ENCODE measurements at places on chromosomes 12 and 14.

DNA sequence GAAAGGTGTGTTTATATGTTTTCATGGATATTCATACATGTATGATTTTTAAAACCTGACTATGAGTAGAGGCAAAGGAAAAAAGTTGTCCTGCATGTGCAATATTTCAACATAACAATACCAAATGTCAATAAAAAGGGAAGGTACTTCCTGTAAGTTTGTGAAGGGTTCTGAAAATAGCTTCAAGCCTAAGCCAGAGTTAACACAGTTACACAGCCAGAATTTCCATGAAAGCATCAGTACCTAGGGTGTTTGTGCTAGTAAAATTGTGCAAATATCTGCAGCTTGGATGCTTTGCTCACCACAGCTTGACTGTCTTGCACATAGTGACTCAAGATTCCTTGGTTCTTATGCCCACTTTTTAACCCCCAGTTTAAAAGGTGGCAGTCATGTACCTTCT lies 193.1 kb upstream of the FAR2 start:
- no peak for DNase-seq

DNA sequence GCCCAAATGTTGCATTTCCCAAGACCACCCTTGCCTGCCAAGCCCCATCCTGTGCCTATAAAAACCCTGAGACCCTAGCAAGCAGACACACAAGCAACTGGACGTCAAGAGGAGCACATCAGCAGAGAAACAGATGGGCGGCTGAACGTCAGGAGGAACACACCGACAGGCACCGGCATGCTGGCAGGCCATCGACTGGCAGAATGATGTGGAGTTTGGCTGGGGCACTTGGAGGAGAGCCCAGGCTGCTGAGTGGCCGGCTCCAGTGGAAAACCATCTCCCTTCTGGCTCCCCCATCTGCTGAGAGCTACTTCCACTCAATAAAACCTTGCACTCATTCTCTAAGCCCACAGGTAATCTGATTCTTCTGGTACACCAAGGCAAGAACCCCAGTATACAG lies 130.1 kb downstream of the SLC41A2 start:
- no peak for DNase-seq

DNA sequence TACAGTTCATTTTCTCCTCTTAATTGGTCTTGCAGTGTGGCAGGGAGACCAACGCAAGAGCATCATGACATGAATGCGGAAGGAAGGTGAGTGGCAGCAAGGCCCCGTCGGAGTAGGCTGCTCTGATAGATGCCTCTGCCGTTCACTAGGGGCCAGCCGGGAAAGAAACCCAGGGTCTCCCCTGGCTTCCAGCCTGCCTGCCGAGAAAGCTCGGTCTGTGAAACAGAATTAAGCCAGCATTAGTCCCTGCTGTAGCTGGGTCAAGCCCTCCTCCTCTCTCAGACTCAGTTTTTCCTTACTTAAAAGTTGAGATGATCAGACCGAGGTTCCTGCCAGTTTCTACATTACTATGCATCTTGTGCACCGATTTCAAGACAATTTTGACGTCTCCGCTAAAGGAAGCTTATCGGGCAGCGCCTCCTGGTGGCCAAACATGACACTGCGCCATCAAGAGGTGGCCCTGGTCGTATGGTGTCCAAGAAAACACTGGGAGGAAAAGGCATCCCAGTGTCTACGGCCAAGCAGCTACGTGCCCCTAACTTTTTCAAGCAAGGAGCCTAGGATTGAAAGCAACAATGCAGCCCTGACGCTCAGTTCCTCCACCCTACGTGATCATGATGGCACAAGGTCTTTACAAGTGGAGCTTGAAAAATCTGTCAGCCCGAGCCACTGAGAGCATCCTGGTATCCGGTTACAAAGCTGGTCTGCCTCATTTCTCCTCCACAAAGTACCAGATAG lies 131.6 kb downstream of the KSR2 start:
- peak; percentile 86 for DNase-seq

GRCh38 chr12:29616664-29617406 lies 119.3 kb upstream of the OVCH1 start:
- DNase-seq = no peak

- no peak for DNase-seq
Observed at GRCh38 chr14:68636597-68636996, 156.3 kb downstream of the ZFP36L1 start.

DNA sequence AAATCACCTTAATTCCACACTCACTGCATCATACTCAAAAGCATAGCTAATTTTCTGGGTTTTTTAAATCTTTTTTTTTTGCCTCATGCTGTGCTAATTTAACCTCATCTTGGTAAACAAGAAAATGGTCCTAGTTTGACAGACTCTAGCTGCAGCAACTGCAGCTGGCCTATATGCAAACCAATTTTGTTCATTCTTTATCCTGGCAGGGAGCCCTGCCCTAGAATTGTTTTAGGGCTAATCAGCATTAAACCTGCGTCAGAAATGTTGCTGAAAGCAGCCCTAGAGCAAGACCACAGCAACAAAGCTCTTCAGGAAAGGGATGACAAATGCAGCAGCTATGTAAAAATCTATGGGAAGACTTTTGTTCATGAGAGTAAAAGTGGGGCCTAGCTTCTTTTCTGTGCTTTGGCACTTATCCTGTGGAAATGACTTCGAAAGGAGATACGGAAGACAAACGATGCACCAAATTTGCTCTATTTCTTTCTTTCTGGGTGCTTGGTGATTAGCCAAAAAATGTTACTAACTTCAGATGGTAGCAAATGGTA lies 72.2 kb downstream of the DENND5B start:
- DNase-seq = peak; percentile 15

GRCh38 chr12:56193025-56193578 lies 3.8 kb upstream of the SMARCC2 start:
- no peak for DNase-seq

DNA sequence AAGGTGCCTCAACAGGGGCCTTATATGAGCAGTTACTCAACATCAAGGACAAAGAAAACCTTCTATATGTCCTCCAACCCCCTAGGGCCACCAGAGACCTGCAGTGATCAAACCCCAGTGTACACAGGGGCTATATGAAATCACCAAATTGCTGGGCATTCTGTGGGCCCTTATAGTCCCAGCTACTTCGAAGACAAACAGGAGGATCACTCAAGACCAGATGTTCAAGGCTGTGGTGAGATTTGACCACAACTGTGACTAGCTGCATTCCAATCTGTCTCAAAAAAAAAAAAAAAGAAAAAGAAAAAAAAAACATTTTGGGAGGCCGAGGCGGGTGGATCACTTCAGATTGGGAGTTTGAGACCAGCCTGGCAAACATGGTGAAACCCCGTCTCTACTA lies 51.0 kb upstream of the PRB2 start:
- DNase-seq = no peak

GRCh38 chr12:127282786-127283565 lies 984.0 kb upstream of the TMEM132C start:
- DNase-seq = no peak

DNA sequence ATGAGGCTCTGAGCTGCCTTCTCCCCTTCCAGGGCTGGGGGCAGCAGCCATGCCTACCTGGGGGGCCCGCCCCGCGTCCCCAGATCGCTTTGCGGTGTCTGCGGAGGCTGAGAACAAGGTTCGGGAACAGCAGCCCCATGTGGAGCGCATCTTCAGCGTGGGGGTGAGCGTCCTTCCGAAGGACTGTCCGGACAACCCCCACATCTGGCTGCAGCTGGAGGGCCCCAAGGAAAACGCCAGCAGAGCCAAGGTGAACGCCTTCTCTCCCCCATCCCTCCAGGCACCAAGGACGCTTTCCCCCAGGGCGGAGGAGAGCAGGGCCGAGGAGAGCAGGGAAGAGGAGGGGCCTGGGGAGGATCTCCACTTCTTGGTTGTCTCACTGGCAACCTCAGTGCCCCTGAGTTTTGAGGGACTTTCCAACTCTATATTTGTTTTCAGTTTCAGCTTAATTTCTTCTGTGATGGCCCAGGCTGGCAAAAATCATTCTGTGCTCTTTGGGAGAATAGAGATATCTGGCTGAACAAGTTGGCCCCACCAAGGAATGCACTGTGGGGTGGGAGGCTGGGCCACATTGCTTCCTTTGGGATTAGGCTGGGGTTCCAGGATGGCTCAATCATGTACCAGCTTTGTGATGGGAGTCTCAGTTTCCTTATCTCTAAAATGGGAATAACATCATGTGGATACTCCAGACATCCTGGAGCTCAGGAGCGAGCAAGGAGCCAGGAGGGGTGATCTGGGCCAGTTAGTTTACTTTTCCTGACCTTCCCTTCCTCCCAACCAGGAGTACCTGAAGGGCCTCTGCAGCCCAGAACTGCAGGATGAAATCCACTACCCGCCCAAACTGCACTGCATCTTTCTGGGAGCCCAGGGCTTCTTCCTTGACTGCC lies 1.2 kb downstream of the KHNYN start:
- no peak for DNase-seq

- DNase-seq = no peak
Observed at GRCh38 chr14:95946867-95947266, 70.2 kb downstream of the TUNAR start.

DNA sequence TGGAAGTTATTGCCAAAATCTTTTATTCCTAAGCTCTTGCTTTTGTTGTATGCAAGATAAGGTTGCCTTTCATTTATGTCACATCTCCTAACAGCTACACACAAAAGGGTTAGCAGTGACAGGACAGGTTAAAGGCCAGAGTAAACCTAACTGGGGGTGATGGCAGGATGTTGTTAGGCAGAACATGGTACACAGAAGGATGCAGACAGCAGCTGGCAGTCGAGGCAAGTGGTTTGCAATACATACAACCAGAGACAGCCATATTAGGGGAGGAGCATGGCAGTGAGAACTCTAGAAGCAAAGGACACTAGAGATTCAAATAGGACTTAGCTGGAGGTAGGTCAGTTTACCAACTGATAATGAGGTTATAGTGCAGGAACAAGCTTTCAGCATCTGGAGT lies 2.7 kb upstream of the ABCD2 start:
- no peak for DNase-seq

DNA sequence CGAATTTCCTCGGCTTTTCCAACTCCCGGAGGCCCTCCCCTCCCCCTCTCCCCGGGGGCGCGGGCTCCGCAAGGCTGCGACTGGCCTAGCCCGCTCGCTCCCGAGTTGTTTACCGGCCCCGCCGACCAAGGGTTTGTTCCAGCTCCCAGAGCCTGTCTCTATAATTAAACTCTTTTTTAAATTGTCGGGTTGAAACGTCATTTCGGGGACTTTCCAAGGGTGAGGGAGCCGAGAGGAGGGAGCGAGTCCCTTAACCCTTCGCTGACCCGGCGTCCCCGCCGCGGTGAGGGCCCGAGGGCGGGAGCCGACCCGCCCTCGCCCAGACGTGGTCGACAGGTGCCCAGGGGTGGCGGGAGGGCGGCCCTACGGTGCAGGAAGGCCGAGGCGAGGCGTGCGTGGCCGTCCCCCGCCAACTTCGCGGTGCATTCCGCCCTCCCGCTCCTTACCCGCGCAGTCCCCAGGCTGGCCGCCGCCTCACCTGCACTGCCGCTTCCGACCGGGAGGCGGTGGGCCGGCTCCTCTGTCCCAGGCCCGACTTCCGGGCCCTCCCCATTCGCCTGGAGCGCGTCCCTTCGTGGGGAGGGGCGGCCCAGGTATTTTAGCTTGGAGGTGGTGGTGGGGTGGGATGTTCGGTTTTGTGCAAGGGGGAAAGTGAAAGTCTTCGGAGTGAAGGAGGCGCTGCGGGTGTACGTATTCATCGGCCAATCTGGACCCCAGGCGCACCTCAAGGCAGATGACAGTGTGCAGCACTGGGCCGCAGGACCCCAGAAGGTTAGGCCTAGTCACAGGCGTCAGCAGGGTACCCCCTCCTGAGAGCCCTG lies 2.9 kb upstream of the ZFP36L1 start:
- no peak for DNase-seq

DNA sequence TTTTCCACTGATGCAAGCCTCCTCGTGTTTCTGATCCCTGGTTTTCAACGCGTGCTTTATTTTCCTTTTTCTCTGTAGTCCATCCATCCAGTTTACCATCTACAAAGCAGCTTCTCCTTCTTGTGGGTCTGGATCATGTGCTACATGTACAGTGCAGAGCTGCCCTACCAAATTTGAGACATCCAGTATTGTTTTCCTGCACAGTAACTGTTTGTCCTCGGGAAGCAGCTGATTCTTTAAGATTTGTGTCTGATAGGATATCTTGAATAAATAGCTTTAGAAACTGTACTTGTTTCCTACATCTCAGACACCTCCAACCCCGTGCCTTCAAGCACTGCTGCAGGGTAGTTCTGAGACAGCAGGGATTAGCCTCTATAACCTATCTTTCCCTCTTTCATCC lies 368.1 kb upstream of the FAR2 start:
- DNase-seq = no peak

DNA sequence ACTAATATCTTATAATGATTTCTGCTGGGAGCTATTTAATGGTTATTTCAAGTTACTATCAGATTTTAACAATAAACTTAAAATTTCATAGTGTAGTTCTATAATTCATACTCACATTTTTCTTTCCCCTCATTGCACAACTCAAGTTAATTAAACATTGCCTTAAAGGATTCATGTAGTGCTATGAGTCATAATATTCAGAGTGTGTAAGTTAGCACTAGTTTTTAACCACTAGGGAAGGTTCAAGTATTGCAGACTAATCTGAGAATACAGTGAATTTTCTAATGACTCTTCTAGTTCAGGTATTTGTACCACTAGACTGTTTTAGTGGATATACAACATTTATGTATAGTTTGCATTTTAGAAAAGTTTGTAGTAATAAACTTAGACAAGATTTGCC lies 49.9 kb downstream of the FOXA1 start:
- DNase-seq = no peak
